ENCODE measurements at places on chromosomes 5 and 9.

DNA sequence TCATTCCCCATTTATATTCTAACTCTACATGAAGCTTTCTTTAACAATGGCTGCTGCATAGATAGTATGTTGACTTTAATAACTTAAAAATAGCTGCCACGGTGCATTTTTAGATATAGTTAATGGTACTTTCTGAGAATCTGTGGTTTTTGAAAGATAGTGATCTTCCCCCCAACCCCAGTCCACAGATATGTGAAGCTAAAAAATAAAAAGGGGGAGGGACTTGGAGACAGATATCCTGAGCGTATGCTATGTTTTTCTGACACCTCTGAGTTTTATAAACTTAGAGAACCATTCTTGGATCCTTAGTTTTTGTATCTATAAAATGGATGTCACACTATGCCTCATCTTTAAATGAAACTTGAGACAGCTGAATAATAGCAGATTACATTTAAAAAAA lies 120.5 kb downstream of the SNX18 start:
- no peak for DNase-seq

DNA sequence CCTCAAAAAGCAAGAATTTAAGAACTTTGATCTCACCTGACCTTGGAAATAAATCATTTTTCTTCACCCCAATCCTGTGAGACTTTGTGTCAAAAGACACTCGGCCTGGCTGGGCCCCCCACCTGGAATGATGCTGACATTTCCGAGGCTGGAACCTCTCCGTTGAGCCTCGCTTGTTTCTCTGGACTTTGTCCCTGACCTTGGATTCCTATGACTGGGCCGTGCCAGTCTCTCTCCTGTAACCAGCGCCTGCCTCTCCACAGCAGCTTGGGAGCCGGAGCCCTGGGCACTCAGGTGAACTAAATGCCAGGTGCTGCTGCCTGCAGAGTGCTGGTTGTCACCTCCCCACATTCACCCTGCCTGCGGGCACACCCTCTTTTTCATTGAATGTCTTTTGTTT lies 62.7 kb downstream of the RETREG1 start:
- no peak for DNase-seq

DNA sequence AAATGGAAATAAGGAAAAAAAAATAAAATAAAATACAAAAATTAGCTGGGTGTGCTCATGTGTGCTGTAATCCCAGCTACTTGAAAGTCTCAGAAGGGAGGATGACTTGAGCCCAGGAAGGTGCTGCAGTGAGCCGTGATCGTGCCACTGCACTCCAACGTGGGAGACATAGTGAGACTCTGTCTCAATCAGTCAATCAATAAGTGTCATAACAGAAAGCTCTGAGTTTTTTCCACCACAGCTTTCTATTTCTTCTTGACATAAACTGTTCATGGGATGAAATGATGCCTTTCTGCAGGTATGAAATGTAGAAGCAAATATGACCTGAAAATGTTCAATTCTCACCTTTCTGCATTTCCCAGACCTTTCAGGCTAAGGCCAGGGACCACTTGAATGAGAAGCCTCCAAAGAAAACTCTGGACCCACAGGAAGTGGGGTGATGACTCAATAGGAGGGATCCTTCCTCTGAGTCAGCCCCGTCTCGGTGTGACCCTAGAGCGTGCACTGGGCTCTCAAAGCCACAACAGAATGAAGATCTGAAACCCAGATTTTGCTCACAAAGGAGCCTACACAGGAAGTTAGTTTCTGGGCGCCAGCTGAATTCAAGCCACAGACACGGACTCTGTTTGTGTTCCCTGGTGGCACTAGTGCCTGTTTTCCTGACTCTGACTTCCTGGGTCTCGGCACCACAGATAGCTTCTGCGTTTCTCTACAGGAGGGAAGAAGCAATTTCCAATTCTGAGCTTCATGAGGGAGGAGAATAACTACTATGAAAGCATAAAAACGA lies 62.0 kb downstream of the ANKH start:
- DNase-seq = no peak

GRCh38 chr5:109929911-109930310 lies 240.2 kb downstream of the MAN2A1 start:
- no peak for DNase-seq

- DNase-seq = no peak
Measured at GRCh38 chr9:124623966-124624734, 117.0 kb upstream of the NR5A1 start.

DNA sequence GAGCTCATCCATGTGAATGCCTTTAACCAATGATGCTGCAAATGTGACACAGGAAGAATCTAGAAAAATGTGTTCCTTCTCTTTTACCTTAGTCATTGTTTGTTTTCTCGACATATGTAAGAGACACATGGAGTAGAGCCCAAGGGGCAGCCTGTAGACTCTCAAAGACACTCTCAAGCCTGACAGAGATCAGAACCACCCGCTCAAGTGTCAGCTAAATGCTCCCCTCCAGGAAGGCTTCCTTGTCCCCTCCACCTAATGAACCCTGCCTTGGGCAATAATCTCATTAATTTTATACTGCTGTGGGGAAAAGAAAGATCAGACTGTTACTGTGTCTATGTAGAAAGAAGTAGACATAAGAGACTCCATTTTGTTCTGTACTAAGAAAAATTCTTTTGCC lies 157.4 kb downstream of the MUSK start:
- no peak for DNase-seq

DNA sequence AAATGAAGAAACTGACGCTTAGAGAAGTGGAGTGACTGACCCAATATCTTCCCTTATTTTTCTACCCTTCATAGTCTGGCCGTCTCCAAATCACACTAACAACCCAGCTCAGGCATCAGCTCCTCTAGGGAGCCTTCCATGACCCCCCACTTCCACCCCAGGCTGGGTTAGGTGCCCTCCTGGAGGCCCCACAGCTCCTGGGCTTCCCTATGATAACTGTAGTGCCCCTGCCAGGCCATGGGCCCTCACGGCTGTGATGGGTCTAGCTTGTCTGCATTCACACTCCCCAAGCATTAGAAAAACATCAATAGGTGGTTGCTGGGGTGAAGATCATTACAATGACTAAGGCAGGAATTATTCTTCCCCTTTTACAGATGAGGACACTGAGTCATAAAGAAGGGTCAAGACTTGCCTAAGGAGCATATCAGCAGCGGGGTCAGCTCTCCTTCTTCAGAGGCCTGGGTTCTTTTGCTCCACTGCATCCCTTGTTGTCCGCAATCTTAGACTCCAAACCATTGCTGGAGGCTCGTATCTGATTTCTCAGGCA lies 7.3 kb downstream of the CORO2A start:
- no peak for DNase-seq

DNA sequence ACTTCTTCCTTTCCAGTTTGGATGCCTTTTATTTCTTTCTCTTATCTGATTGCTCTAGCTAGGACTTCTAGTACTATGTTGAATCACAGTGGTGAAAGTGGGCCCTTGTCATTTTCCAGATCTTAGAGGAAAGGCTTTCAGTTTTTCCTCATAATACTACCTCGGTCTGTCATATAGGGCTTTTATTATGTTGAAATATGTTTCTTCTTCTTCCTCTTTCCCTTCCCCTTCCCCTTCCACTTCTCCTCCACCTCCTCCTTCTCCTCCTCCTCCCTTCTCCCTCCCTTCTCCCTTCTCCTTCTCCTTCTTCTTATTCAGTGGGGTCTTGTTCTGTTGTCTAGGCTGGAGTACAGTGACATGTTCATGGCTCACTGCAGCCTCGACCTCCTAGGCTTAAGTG lies 9.2 kb upstream of the TERT start:
- DNase-seq = no peak

DNA sequence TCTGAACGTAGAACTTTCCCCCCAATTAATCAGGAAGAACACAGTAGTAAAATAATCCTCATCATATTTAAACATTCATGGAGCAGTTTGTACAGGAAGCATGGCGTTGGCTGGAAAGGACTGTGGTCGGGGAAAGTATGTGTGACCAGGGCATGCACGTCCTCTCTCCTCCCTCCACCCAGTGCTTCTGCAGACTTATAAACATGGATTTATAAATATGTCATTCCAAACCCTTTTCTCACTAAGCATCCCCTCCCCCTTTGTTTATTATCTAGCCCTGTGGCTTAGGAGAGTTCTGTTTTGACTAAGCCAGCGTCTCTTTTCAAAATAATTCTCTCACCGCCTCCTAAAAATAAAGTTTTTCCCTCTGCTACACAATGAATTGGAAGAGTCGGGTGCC lies 70.4 kb upstream of the DAP start:
- DNase-seq = no peak

Data from D341Med (cell line).